ENCODE measurements at places on chromosomes 4 and X.

DNA sequence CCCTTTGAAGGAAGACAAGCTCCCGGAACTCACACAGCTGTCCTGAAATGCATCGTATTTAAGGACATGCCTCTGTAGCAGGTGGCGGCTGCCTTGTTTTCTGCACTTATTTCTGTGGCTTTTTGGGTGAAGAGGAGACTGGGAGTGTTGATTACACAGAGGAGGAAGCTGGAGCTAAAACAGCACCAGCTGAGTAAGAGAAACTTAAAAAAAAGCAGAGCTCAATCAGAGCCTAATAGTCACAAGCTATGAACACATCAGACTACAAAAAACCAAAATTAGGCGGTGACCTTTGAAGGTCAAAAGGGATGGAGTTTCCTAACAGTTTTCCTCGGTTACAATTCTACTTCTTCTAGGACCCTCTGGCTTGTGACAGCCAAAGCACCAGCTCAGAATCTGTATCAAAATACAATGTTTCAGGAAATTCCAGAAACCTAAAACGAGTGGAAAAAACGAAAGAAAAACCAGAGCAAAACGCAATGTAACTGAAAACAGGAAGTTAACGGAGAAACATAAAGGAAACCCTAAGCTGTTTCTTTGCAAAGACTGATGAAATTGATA is 13.5 kb downstream of the PRKX start:
- peak; percentile 44 for DNase-seq

- DNase-seq: no peak
These were observed 79.2 kb downstream of the TMEM164 start for GRCh38 chrX:110082161-110082560.

DNA sequence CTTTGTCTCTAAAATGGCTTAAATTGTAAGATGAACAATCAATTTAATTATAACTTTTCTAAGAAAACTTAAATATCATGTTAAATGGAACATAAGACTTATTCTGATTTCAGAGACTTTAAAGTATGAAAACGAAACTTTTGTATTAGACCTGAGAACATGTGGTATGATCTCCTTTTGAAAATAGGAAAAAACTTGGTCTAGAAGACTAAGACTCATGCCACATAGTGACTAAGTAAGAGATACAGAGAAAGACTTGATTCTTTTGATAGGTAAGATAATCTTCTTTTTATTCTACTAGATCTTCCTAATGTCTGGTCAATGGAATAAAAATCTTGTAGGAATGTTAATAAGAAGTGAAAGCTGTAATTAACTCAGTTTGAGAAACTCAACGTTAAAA is 326.3 kb upstream of the GRIA3 start:
- no peak for DNase-seq

- no peak for DNase-seq
These were observed 898.9 kb upstream of the EPHA5 start for GRCh38 chr4:66569228-66569627.

DNA sequence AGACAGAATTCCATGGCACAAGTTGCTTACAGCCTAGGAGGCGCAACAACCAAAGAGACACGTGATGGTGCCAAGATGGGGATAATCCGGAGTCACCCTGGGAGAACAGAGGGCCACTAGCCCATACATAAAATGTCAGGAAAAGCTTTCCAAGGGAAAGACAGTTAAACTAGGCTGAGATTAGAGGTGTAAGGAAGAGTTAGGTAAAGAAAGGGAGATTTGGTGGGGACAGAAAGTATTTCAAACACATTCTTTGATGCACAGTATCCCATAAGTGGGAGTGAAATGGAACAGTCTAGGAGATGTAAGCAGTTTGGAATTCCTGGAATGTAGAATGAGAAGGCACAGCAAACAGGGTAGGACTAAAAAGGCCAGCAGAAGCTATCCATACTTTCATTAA is 860.9 kb upstream of the LCORL start:
- DNase-seq: no peak

All from B cell (primary cell).